ENCODE measurements at places on chromosomes 7 and 10.

- no peak for DNase-seq
Observed at GRCh38 chr7:134302120-134302519, 14.6 kb downstream of the SLC35B4 start.

DNA sequence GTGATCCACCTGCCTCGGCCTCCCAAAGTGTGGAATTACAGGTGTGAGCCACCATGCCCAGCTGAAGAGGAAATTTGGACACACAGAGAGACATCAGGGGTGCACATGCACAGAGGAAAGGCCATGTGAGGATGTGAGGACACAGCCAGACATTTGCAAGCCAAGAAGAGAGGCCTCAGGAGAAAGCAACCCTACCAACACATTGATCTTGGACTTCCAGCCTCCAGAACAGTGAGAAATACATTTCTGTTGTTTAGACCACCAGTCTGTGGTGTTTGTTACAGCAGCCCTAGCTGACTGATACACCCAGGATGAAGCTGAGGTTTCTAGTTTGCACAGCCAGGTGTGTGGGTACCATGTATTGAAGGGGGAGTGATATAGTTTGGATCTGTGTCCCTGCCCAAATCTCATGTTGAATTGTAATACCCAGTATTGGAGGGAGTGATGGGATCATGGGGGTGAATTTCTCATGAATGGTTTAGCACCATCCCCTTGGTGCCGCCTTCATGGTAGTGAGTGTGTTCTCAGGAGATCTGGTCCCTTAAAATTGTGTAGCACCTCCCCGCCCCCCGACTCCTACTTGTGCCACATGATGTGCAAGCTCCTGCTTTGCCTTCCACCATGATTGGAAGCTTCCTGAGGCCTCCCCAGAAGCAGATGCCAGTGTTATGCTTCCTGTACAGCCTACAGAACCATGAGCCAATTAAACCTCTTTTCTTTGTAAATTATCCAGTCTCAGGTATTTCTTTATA lies 64.7 kb upstream of the DUSP5 start:
- no peak for DNase-seq

DNA sequence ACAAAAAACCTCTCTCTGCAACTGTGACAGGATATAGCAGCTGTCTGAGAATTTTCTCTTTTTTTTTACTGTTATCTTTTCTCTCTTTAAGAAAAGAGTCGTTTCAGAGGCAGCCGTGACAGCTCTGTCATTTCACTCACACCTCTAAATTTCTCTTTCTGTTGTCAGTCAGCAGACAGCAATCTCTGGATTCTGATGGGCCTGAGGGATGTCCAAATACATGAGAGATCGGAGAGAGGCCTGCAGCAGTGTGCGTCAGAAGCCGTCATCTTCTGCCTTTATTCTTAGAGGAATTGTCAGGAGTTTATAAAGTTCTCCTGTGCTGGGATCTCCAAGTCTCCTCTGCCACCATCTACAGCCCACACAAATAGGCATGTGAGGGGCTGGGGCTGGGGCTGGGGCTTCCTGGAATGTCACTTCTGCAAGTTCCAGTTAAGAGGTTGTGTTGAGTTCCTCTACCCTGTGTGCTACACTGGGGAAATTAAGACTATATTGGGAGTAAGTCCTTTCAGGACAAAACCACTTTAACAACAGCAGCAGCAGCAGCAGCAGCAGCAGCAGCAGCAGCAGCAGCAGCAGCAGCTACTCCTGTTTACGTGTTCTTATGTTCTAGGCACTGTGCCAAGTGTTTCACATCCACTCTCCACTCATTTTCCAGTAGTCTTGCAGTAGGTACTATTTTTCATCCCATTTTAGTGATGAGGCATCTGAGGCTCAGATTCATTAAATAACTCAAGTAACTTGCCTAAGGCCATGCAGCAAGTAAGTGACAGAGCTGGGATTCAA lies 541.3 kb downstream of the LRMDA start:
- DNase-seq = no peak

- no peak for DNase-seq
Observed at GRCh38 chr10:43024942-43025700, 51.7 kb upstream of the RET start.

- DNase-seq = no peak
Observed at GRCh38 chr7:130022623-130023175, 28.5 kb downstream of the ZC3HC1 start.

- DNase-seq = no peak
Observed at GRCh38 chr10:111030042-111030750, 46.6 kb upstream of the ADRA2A start.

- DNase-seq = no peak
Observed at GRCh38 chr10:35780970-35781642, 139.0 kb upstream of the FZD8 start.

GRCh38 chr7:151249034-151249731 lies 689 bp upstream of the SMARCD3 start:
- DNase-seq = no peak

GRCh38 chr7:64951250-64951848 lies 39.5 kb downstream of the ZNF117 start:
- no peak for DNase-seq

DNA sequence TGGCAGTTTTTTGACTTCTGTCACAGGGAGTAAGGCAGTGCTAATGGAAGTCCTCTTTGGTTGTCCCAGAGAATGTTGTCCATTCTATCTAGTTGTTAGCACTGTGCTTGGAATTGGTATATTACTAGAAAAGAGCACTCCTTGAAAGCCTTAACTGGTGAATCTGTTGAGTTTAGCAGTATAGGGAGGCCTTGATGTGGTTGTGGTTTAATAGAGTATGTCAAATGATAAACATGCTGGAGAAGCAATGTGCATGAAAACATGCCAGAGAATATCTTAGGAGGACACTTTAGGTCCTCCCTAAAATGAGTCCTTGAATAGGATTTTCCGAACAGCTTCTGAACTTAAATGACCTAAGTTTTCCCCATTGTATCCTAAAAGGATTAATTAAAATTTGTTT lies 98.6 kb downstream of the BTRC start:
- no peak for DNase-seq

DNA sequence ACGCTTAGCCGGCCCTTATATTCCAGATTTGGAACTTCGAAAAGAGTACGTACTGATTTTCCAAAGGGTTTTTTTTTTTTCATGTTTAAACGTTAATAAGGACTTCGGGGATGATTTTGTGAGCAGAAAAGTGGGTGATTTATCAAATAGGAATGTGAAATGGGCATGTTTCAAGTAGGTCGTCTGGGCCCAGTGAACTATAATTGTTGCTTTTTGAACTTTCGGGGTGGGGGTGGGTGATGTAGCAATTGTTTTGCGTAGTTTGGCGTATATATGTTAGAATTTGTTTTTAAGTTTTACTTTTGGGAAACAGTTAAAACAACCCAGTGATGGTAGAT lies 299 bp upstream of the PBLD start:
- no peak for DNase-seq

GRCh38 chr10:106830006-106830405 lies 334.5 kb downstream of the SORCS1 start:
- no peak for DNase-seq

GRCh38 chr10:110226543-110226925 lies 19.1 kb downstream of the MXI1 start:
- DNase-seq = peak; percentile 92

DNA sequence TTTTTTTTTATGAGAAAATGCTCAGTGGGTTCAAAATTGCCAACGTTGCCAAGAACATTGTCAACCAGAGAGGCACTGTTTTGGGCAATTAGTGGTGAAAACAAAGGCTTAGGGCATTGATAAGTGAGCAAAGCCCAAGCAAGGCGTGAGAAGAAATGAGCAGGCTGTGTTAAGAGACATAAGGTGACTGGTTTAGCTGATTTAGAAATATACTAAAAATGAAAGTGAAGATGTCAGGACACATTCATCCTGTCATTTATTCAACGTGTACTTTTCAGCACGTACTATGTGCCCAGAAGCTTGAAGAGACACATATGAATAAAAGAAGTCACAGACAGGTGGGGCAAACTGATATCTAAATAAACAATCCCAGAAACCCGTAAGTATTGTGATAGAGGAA lies 31.8 kb downstream of the AOAH start:
- no peak for DNase-seq

- no peak for DNase-seq
Observed at GRCh38 chr10:96814264-96814663, 17.8 kb upstream of the LCOR start.

DNA sequence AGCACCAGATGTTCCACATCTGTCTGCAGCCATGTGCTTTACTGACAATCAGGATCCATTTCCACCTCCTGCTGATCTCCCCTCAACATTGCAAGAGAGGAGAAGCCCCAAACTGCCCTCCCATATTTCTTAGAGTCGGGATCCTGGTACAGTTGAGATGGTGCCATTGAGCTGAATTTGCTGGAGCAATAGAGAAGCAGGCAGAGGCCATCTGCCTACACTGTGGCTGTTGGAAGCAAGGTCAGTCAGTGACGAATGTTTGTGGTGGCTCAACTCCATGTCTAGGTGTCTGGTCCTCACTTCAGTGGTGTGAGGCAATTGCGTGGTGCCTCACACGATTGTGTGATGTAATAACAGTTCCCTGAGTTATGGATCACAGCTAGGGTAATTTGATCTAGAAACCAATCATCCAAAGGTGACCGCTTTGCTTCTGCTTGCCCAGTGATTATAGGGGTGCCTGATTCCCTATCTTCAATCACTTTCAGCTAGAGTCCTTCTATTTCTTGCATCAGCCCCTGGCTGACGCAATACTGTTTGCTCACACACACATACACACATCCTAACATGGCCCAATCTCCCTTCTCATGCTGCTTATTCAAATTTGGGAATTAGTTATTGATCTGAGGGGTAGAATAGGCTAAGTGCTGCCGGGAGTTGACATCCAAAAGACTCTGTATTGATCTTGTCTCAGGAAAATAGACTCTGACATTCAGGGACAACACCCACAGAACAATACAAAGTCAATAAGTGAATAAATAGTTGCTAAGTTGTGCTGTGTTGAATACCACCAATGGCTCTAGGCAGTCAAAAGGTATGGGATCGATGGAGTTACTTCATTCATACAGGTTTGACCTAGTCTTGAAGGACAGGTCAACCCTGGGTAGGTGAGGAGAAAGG lies 46.1 kb upstream of the SLC35B4 start:
- no peak for DNase-seq

- no peak for DNase-seq
Observed at GRCh38 chr10:69202332-69202731, 17.8 kb upstream of the HKDC1 start.

DNA sequence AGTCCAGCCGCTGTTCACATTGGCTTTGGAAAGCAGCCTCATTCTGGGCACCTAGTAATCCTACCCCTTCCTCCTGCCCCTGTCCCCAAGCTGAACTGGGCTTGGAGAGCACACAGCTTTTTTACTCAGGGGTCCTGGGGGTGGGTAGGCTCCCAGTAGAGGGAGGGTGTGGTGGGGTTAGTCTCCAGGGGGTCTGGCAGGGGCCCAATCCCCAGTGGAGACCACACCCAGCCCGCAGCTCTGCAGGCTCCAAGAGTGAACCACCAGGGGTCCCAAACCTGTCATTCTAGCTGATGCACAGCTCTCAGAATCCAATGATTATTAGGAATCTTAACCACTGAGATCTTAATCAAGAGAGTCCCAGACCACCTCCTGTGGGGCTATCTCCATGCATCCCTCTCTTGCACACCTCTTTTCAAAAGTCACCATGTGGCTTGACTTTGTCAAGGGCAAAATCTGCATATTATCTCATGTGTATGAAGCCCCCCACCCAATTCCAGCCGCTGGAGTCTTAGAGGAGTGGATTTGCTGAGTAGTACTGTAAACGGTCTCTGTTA lies 2.7 kb downstream of the HOXA11 start:
- DNase-seq = no peak

DNA sequence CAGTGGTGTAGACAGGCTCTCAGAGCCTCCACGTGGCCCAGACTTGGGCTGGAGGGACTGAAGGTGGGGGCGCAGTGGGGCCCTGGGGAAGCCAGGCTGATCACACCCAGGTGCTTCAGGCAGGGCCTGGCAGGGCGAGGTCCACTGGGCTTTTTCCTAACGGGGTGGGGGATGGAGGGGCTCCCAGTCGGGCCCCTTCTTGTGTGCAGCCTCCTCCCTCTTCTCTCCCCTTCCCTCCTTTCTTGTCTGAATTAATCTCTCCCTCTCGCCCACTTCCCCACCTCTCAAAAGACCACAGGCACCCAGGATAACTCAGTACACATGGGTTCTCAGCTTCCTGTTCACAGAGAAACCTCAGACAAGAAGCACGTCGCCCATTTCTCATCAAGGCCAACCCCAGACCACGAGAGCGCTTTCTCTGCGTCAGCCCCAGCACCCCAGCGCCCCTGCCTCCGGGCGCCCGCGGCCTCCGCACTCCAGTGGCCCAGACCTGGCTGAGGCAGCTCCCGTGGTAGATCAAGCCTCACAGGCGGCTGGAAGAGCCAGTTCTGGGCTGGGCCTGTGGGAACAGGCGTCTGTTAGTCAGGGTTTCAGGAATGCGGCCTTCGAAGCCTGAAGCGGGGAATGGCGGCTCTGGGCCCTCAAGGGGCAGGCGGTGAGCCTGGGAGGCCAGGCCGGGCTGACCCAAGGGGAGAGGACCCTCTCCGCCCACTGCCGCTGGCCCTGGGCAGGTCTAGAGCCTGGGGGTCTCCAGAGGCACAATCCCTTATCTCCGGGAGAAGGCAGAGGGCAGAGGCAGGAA lies 50.6 kb downstream of the PWWP2B start:
- DNase-seq = peak; percentile 81

DNA sequence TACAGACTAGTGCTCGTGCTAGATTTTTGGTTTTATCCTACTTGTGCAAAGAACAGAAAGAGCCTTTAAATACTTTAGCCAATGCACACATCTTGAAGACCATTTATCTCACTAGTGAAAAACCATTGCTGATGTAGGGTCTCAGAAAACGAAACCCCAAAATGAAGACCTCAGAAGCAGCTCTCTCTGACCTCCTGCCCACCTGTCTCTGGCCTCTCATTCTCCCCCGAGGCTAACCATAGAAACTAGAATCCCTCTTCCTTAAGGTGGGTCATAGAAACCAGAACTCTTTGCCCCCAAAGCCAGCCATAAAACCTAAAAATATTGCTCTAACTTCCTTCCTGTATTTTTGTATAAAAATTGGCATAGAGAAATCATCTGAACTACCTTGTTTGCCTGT lies 112.2 kb downstream of the KIF20B start:
- no peak for DNase-seq

DNA sequence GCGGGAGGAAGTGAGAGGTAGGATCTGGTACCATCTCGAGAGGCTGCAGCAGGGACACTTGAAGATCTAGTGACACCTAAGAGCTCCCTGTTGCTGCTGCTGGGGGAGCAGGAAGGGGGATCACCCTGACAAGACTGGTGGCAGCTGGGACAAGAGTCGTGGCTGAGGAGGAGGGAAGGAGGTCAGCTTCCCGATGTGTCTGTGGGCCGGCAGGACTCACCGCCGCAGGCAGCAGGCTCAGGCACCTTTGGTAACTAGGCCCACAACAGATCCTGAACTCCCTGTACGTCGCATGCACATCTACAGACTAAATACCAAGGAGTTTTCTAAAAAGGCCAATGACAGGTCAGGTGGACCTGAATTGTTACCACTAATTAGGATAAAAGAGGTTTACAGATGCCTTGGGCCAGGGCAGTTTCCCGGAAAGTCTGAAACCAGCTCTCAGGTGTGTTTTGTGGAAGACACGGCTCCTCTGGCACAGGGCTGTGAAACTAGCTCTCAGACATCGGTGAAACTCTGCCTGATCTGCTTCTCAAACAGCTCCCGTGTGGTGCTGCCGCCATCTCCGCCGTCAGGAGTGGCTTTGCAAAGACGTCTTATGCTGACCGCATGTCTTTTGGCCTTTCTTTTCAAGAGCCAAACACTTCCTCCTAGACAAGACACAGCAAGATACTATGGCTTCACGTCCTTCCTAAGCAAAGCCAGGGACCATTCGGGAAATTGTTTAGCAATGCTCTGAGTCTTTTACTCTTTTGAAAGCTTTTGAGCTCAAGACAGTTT lies 609.7 kb downstream of the PTPRN2 start:
- no peak for DNase-seq

- no peak for DNase-seq
Observed at GRCh38 chr7:102305414-102306268, 19.0 kb downstream of the SH2B2 start.

Measured in ecto neural progenitor cell (in vitro differentiated cells).